ENCODE measurements at places on chromosomes 11 and 22. TPM values are rescaled to one million over a fixed set of nuclear protein-coding genes. Genes with fewer than 3 reads are reported as not detected.
A peak's percentile ranks its signal among the peaks of the same experiment; 100 is the strongest.

Gene CENPM
- 66.1 TPM for total RNA-seq

- H3K4me1 ChIP-seq: peaks cover 62% of the 10 kb centered on the region
- no peak for DNase-seq
- no peak overlapping the region for H3K4me3 ChIP-seq
- H3K27ac ChIP-seq: peak overlapping the region; percentile 51
- H3K36me3 ChIP-seq: no peaks in the 10 kb centered on the region
- no peaks in the 10 kb centered on the region for H3K27me3 ChIP-seq
Observed at GRCh38 chr22:29914165-29914564, 31.2 kb downstream of the MTMR3 start.

Gene WNT11
- 0.12 TPM for total RNA-seq

DNA sequence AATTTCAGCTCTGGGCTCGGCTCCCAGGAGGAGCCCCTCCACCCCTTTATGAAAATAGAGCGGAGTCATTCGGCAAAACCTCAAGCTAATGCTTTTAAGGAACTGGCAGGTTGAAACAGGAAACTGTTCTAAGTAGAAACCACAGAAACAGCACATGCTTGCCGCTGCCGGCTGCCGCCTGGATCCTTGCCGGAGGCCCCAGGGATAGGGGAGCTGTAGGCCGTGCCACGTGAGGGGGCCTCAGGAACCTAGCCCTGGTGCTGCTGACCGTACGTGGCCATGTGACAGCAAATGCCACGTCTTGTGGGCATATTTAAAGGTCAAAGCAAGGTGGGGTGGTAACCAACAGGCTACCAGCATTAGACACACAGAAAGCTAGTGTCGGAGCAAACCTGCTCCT is 77.9 kb upstream of the TIMP3 start:
- H3K36me3 ChIP-seq: peaks cover 3% of the 10 kb centered on the region
- H3K27me3 ChIP-seq: peaks cover 15% of the 10 kb centered on the region
- no peak overlapping the region for H3K4me3 ChIP-seq
- peaks cover 33% of the 10 kb centered on the region for H3K4me1 ChIP-seq
- no peak overlapping the region for H3K27ac ChIP-seq

DNA sequence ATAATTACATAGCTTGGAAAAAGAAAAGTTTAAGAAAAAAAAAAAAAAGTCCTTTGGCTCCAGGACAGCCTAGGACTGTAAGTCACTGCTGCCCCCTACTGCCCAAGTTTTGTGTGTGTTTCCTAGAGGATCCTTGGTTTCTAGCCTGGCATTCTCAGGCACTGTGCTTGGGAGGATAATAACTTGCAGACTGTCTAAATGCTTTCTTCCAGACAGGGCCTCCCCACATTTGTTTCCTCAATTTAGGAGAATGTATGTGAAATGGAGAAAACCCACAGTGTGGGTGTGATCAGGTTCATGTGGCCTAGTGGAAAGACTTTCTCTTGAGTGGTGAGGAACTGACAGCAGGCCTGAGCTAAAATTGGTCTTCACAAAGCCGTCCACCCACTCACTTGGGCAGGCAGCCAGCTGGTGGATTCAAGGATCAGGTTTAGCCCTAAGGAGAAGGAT is 191.0 kb downstream of the NAV2 start:
- H3K4me1 ChIP-seq: no peaks in the 10 kb centered on the region
- no peak overlapping the region for H3K27ac ChIP-seq
- H3K36me3 ChIP-seq: no peaks in the 10 kb centered on the region
- peaks cover 5% of the 10 kb centered on the region for H3K27me3 ChIP-seq

- no peak for DNase-seq
- peak overlapping the region; percentile 64 for H3K27ac ChIP-seq
- H3K4me1 ChIP-seq: peaks cover 40% of the 10 kb centered on the region
- H3K36me3 ChIP-seq: peaks cover 10% of the 10 kb centered on the region
- H3K27me3 ChIP-seq: no peaks in the 10 kb centered on the region
Observed at GRCh38 chr22:50547263-50547985, 1.7 kb downstream of the KLHDC7B start.

Data from activated T-cell treated with anti-CD3 and anti-CD28 coated beads, Interleukin-2, amount 50 U/mL, for 72 hours (primary cell).